H4 (cell line): ENCODE measurements at places on chromosomes 7 and 10. TPM values are rescaled to one million over a fixed set of nuclear protein-coding genes. Genes with fewer than 3 reads are reported as not detected.

GRCh38 chr10:26527018-26527417 lies 88.9 kb downstream of the APBB1IP start:
- DNase-seq, result no peak

- no peak for DNase-seq
Measured at GRCh38 chr10:3990307-3990706, 205.3 kb upstream of the KLF6 start.

DNA sequence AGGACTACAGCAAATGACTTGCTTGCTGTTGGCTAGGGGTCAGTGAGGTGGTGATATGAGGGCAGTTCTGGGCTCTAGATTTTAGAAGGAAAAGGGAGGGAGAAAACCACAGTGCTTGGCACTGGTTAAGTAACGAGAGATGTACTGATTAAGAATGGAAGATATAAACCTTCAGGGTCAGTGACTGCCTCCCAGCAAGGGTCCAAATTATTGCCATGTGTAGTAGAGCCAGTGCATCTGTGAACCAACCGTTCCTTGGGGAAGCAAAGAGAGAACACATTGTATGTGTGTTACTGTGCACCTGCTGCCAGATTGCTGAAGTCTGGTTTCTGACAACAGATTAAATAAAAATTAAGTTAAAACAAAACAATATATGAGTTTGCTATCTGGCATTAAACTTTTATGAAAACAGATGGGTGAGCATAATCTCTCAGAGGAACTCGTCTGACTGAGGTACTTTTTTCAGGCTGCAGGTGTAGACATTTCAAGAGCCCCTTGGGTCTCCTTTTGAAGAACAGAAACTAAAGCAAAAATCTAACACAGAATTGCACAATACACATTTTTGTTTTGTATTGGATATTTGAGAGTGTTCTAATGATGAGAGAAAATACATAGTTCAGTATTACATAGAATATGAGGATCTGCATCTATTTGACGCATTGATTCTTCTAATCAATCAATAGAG lies 1120.6 kb downstream of the SORCS3 start:
- no peak for DNase-seq

GRCh38 chr7:1586827-1587705 lies 17.2 kb upstream of the PSMG3 start:
- no peak for DNase-seq

Gene TMEM176A
- not detected in 2 replicates for total RNA-seq

Gene GNGT1
- not detected in 2 replicates for total RNA-seq

Gene CFAP46
- total RNA-seq, result 1.0 and 4.8 TPM in 2 replicates

Gene PDZD8
- 9.5 and 11.0 TPM in 2 replicates for total RNA-seq
